ENCODE measurements at places on chromosomes 11 and 22.
A peak's percentile ranks its signal among the peaks of the same experiment; 100 is the strongest.

- DNase-seq = no peak
These were observed 17.8 kb downstream of the CD59 start for GRCh38 chr11:33718440-33718839.

GRCh38 chr11:28243581-28243980, 135.4 kb downstream of the METTL15 start:
- no peak for DNase-seq

DNA sequence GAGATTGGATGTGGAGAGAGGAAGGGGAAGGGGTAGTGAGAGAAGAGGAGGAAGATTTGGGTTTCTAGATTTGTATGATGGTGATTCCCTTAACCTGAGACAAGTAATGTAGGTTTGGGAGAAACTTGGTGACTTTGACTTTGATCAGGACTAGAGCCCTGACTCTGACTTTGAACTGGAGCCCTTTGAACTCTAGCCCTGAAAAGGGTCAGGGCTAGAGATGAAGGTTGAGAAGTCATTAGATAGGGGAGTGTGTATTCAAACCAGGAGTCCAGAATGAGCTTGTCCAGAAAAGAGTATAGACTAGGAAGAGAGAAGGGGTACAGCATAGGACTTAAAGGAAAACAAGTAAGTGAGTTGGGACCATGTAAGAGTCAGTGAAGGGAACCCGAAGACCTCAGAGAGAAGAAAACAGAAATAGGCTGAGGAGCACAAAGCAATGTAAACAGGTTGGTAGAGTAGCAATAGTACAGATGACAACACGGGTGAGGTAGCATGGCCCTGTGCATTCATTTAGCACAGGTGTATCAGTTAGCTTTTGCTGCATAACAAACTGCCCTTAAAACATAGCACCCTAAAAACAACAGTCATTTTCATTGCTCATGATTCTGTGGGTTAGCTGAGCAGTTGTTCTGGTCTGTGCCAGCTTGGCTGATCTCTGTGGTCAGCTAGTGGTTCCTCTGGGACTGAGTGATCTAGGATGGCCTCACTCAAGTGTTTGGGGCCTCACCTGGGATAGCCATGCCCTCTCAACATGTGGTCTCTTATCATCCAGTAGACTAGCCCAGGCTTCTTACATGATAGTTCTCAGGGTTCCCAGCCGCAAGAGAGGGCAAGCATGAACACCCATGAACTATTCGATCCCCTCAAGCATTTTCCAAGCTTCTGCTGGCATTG, 43.1 kb downstream of the C22orf31 start:
- no peak for DNase-seq

GRCh38 chr11:68825571-68825970, 16.1 kb downstream of the CPT1A start:
- peak; percentile 46 for DNase-seq

GRCh38 chr11:702462-703461, 3.3 kb upstream of the EPS8L2 start:
- no peak for DNase-seq
